T follicular helper cell (primary cell): ENCODE measurements at places on chromosomes 2 and 18.

DNA sequence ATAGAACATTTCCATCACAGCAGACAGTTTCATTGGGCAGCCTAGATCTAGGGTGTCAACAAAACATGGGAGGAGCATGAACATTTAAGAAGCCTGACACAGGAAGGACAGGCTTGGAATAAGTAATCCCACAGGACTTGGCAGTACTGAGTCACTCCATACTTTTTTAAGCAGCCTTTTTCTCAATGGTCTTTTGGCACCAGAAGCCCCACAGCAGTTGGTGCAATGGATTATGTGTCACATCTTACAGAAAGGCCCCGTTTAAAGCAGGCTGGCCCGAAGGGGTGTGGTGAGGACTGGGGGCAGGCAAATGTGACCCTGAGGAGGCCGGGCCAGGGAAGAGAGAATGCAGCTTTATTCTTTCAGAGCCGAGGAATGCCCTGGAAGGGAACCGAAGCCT is 26.6 kb downstream of the SPTBN1 start:
- no peak for DNase-seq

DNA sequence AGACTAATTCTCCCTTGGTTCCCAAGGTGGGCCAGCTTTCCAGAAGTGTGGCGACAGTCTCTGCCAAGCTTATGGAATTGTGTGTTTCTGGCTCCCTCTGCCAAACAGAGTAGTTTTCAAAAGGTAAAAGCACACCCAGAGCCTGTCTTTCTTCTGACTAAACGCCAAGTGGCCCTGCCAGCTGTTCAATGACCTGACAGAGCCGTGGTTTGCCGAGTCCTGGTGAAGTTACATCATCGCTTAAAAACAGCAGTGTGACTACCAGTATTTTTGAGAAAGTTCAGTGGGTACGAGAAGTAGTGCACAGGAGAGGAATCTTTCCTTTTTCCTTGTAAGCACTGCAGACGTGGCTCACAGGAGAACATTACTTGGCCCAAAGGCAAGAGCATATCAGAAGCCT is 1.9 kb downstream of the PER2 start:
- no peak for DNase-seq

GRCh38 chr2:182650704-182651103 is 65.4 kb upstream of the DNAJC10 start:
- DNase-seq: no peak

DNA sequence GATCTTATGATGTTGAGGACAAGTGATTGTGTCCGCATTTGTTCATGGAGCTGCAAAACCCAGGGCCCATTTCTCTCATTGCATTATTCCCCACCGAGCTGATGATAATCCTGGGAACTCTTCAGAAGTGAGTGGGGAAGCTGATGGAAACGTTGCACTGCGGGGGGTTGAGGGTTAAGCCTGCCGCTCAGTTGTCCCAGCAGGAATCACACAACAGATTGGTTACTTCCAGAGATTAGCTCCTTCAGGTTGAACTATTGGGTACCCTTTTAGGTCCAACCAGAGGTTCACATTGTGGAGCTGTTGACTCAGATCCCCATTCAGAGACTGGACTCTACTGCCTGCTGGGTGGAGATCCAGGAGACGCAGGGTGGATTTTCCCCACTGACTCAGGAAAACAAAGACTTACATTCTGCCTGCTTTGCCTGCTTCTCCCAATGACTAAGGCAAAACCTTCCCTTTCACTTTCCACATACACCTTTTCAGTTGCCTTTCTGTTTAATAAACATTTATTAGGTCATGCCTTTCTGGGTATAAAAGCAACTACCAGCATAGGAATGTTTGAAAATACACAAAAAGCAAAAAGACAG is 286.4 kb downstream of the TXNL1 start:
- no peak for DNase-seq

DNA sequence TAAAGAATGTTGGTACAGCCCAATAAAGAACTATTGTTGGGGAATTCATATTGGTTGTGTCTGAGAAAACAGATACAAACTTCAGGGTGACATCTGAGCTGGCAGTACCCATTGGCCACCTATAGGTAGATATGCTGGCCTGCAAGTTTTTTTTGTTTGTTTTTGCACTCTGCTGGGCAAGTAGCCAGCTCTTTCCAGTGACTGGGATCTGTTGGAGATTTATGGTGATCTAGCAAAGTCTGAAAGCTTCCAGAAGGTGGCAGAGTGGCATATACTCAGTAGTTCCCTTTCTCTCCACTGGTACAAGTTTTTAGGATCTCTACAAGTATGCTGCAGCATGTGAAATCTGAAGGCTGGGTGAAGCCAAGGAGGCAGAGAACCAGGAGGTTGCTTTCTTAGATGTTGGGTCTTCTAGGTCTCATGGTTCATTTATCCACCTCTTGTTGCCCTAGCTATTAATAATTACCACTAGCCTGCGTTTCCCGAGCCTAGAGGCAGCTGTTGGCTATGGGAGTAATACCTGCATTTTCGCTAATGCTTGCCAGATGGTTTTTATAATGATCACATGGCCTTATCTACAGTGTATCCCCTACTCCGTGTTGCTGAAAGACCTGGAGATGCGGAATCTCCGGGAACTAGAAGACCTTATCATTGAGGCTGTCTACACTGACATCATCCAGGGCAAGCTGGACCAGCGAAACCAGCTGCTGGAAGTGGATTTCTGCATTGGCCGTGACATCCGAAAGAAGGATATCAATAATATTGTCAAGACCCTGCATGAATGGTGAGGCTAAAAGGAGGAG is 9.5 kb downstream of the COPS7B start:
- no peak for DNase-seq

- DNase-seq: no peak
Observed at GRCh38 chr2:196247114-196247975, 76.0 kb upstream of the STK17B start.

- no peak for DNase-seq
Observed at GRCh38 chr2:68835621-68836020, 35.6 kb downstream of the BMP10 start.

GRCh38 chr18:13369756-13370510 is 151.4 kb downstream of the LDLRAD4 start:
- DNase-seq: no peak

GRCh38 chr2:219561179-219562048 is 9.9 kb downstream of the OBSL1 start:
- DNase-seq: no peak

DNA sequence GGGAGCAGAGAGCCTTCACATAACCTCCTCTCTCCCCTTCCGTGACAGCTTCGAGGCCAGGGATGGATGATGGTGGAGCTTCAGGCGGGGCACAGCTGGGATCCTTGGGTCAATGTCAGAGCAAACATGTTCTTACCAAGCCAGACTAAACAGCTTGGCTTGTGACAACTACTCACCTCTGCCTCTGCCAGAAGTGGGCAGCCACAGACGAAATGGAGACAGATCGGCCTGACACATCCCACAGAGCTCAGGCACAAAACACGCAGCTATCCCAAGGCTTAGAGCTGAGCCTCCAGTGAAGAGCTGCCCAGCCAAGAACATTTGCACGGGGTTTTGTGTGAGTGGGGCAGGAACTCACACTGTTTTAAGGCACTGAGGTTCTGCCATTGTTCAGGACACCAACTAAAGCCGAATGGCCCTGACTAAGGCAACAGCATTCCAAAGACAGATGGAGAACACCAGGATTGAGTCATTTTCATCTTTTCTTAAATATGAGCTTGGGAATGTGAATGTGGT is 12.8 kb downstream of the PXDN start:
- DNase-seq: no peak

DNA sequence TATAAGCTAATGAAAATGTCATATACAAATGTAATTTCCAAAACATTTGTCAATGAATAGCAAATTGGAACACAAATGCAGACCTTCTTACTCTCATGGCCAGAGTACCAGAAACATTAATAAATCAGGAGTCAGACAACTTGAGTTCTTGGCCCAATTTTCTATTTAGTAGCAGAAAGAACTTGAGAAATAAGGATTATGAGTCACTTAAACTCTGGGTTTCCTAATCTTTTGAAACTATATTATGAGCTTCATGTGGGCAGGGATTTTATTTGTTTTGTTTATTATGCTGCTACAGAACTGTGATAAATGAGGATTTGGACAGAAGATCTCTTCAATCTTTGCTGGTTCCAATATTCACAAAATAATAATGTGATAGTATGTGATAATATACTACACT is 686.7 kb downstream of the NR4A2 start:
- no peak for DNase-seq

DNA sequence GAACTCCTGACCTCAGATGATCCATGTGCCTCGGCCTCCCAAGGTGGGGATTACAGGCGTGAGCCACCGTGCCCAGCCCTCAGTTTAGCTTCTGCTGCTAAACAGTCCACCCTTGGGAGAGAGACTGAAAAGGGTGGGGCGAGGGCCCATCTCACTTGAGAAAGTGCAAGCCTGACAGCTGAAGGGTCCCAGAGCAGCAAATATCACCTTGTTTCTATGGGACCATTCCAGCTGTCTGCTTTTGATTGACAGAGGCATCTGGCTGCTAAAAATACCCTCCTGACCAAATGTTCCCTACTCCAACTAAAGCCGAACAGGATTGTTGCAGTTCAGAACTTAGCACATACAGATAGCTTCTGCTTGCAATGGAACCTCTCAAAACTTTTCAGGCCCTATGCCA is 436 bp upstream of the SMYD1 start:
- no peak for DNase-seq

- no peak for DNase-seq
Observed at GRCh38 chr2:207330912-207331311, 165.2 kb upstream of the KLF7 start.

GRCh38 chr2:7801212-7801611 is 880.6 kb upstream of the ID2 start:
- no peak for DNase-seq

- DNase-seq: no peak
Observed at GRCh38 chr2:8650256-8650655, 31.6 kb upstream of the ID2 start.

- DNase-seq: no peak
Observed at GRCh38 chr18:74828200-74828599, 230.5 kb downstream of the ZNF407 start.

DNA sequence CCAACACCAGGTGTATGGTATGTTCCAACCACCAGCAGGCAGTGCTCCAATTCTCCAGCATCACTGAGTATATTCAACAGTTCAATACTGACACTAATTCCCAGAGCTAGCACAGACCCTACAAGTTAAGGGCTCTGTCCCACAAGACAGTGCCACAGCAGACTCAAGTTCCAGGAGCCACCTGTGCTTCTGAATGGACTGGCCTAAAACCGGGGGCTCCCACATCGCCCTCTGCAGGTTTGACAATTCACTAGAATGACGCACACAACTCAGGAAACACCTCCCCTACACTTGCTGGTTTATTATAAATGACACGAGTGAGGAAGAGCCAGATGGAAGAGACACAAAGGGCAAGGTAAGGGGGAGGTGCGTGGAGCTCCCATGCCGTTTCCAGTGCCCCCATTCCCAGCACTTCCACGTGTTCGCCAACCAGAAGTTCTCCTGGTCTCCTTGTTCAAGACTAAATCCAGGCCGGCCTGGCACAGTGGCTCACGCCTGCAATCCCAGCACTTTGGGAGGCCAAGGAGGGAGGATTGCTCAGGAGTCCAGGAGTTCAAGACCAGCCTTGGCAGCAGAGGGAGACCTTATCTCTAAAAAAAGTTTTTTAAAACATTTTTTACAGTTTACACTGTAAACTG is 12.2 kb upstream of the ATP6V1B1 start:
- no peak for DNase-seq

GRCh38 chr2:94996305-94997100 is 29.0 kb upstream of the MAL start:
- no peak for DNase-seq

DNA sequence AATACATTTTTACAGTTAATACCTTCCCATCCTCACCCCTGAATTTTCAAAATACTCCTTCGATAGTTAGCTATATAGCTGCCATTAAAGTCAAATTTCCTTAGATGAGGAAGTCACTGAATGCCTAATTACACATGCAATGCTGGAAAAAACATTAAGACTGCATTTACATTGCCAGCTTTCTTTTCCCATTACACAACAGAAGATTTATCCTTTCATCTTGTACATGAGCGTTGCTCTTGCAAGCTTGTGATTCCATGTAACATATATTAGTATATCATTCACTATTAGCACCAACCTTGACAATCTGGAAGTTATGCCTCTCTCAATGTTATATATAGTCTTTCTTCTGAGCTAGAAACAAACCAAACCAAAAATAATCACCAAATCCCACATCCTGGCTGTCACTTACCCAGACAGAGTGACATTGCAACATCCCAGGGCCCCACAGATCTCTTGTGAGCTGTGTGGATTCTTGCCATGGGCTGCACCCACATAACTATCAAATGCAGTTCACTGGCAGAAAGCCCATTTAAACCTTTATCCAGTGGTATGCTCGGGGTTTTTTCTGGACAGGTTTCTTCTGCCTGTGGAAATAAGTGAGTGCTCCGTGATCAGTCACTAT is 79.2 kb upstream of the PAPOLG start:
- DNase-seq: no peak

DNA sequence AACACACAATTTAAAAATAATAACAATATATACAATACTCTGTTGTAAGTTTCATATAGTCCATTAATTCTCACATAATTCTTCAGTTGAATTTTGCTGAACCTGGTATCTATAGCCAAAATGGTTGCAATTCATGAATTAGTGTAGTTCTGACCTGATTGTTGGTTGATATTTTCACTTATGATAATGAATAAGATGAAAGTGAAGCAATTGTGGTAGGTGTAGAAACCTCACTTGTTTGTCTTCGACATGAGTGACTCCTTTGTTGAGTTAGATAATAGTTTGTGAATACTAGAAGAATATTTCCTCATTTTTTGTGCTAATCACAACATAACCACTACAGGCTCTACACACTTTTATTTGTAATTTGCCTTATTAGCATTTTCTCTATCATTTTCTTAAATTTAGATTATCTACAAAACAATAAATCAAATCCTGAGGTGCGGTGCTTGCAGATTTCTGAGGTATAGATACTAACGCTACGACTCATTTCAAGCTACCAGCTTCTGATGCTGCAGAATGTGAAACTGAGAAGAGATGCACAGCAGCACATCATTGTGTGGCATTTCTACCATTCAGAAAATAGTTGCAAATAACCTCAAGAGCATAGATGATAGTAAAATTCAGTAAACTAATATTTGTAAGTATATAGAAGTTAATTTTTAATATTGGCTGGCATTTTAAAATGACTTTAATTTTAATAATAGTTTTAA is 117.9 kb downstream of the KCNH7 start:
- DNase-seq: no peak

DNA sequence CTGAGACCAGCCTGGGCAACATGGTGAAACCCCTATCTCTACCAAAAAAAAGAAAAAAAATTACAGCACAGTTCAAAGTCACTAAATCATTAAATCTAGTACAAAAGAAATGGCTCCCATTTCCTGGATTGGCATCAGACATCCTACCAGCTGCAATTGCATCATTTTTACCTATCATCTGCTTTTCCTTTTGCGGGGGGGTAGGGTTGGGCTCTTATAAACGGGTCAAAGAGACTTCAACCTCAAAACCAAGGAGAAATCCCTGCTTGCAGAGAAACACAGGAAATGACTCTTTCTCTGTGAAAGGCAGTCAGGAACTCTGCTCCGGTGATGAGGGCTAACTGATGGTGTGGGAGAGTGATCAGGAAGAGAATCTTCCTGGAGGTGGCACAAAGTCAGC is 45.3 kb upstream of the RFX8 start:
- no peak for DNase-seq

- no peak for DNase-seq
Observed at GRCh38 chr2:1645761-1646476, 98.4 kb downstream of the PXDN start.
